ENCODE measurements at places on chromosomes 2 and 18. TPM values are rescaled to one million over a fixed set of nuclear protein-coding genes. Genes with fewer than 3 reads are reported as not detected.

DNA sequence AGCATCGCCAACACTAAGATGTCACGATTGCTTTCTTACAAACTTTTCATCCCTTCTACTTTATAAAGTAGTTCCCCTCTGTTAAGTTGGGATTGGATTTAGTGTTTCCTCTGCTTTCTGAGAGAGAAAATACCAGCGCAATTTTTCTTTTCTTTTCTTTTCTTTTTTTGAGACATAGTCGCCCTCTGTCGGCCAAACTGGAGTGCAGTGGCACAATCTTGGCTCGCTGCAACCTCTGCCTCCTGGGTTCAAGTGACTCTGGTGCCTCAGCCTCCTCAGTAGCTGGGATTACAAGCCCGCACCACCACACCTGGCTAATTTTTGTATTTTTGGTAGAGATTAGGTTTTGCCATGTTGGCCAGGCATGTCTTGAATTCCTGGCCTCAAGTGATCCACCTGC lies 9.0 kb downstream of the RELCH start:
- no peak overlapping the region for H3K27ac ChIP-seq
- no peaks in the 10 kb centered on the region for H3K27me3 ChIP-seq
- no peaks in the 10 kb centered on the region for H3K4me1 ChIP-seq
- no peak overlapping the region for H3K4me3 ChIP-seq

DNA sequence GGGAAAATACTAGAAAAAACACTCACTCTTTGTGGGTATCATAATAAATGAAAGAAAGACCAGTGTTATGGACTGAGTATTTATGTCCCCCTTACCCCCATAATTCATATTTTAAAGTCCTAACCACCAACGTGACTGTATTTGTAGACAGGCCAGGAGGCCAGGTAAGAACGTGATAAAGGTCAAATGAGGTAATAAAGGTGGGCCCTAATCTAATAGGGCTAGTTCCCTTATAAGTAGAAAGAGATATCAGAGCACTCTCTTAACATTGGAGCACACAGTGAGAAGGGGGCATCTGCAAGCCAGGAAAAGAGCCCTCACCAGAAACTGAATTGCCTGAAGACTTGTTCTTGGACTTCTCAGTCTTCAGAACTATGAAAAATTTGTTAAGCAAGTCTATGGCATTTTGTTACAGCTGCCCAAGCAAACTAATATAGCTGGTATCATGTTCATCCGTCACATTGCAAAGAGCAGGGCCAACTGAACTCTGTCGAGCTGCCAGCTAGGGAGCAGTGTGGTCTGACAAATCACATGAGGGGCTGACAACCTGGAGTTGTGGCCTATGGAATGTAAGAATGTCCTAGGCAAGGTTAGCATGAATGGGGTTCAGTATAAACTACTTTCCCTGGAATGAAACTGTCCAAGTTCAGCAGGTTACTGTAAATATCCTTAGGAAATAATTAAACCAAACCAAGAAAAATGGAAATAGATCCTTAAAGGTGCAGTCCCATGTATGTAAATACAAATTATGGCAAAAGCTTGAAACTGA lies 280.9 kb downstream of the ZNF385B start:
- no peaks in the 10 kb centered on the region for H3K36me3 ChIP-seq
- no peaks in the 10 kb centered on the region for H3K4me1 ChIP-seq
- no peak overlapping the region for H3K4me3 ChIP-seq
- H3K27ac ChIP-seq: no peak overlapping the region
- no peak for DNase-seq

DSG1 gene
- not detected for total RNA-seq

DES gene
- 182 TPM for total RNA-seq

Measured in ascending aorta (tissue), 2 donors.